ENCODE measurements at places on chromosomes 5 and 9. TPM values are rescaled to one million over a fixed set of nuclear protein-coding genes. Genes with fewer than 3 reads are reported as not detected.

GRCh38 chr5:82785456-82785855, 291.7 kb downstream of the TMEM167A start:
- H3K36me3 ChIP-seq: no peaks in the 10 kb centered on the region
- no peak for DNase-seq
- H3K27me3 ChIP-seq: no peaks in the 10 kb centered on the region
- H3K27ac ChIP-seq: no peak overlapping the region
- no peak overlapping the region for H3K4me3 ChIP-seq

DNA sequence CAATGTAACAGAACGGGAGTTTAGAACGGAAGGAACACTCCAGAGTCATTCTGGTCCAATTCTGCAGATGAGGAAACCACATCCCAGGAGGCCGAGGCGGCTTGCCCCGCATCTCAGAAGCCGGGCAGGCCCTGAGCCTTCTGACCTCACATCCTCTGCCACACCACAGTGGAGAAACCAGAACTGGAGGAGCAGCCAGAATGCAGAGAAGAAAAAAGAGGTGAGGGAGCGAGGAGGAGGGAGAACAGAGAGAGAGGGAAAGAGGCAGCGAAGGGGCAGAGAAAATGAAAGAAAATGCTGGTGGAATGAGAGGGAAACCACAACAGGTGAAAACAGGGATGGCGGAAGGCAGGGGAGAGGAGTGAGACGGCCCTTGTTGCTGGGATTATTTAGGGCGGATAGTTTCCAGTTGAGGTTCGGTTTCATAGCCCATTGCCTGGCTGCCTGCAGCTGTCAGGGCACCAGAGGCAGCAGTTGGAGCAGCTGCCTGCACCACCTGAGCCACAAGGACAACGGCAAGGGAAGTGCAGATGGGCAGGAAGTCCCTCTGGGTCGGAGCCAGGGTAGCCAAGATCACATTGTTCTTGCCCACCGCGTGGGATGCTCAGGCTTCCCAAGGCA, at the start of gene HMHB1:
Gene HMHB1, plus strand, starts transcription at position 77 of the 621 bp plus-strand sequence.
- peak within 1 kb of the TSS; percentile 8 for H3K4me3 ChIP-seq
- no peak within 1 kb of the TSS for H3K27ac ChIP-seq
- no peak for DNase-seq
- no peaks in the 10 kb centered on the region for H3K27me3 ChIP-seq
- H3K4me1 ChIP-seq: peaks cover 5% of the 10 kb centered on the region
- no peaks in the 10 kb centered on the region for H3K36me3 ChIP-seq

DNA sequence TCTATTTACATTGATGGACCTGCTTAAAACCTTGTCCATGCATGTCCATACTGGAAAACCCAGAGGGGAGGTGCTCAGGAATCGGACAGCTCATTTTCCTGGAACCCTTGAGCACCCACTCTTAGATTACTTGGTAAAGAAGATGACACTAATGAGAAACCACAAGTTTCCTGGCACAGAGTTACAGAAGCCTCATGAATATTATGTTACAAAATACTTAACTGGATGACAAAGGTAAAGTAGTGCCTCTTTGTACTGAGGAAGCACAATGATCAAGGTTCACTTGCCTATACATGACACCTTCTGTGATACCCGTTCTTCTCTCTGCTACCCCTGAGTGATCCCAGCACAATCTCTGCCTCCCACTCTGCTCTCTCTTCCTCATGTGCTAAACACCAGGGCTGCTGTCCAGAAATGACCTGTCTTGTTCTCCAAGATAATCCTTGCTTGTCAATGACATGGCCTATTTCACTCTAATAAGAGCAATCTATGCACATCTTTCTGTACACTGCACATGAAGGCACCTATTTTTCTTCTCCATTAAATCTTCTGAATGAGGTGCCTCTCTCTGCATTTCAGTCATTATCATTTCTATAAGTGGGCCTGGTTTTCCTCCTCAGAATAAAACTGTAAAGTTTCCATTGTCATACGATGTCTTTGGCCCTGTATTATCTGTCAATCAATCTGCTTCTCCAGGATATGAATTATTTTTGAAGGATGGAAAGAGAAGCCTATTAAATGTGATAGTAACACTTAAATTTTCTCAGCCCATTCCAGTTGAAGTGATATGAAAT, 684.0 kb upstream of the ACO1 start:
- no peaks in the 10 kb centered on the region for H3K4me1 ChIP-seq
- H3K36me3 ChIP-seq: no peaks in the 10 kb centered on the region
- no peak overlapping the region for H3K27ac ChIP-seq
- no peak for DNase-seq

- H3K4me1 ChIP-seq: peaks cover 18% of the 10 kb centered on the region
- H3K27me3 ChIP-seq: no peaks in the 10 kb centered on the region
- no peak for DNase-seq
- no peak overlapping the region for H3K27ac ChIP-seq
- H3K4me3 ChIP-seq: no peak overlapping the region
These were observed 1.4 kb upstream of the QSOX2 start for GRCh38 chr9:136246849-136247550.

DNA sequence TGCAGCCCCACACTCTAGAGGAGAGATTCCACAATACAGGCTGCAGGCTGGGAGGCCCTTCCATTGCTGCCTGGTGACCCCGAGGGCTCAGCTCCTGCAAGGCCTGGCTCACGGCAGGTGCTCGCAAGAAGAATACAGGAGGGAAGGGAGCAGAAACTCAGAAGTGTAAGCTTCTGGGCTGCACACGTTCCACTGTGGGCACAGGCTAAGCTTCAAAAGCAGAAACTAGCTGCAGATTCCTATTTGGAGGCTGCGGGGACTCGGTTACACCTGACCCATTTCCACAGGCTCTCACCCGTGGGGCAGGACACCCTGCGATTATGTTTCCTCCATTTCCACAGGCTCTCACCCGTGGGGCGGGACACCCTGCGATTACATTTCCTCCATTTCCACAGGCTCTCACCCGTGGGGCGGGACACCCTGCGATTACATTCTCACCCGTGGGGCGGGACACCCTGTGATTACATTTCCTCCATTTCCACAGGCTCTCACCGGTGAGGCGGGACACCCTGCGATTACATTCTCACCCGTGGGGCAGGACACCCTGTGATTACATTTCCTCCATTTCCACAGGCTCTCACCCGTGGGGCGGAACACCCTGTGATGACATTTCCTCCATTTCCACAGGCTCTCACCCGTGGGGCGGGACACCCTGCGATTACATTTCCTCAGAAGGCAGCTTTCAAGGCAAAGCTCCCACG, 10.3 kb downstream of the LPCAT1 start:
- H3K27ac ChIP-seq: peak overlapping the region; percentile 63
- H3K27me3 ChIP-seq: no peaks in the 10 kb centered on the region
- peaks cover 41% of the 10 kb centered on the region for H3K4me1 ChIP-seq
- no peaks in the 10 kb centered on the region for H3K36me3 ChIP-seq
- no peak overlapping the region for H3K4me3 ChIP-seq
- peak; percentile 83 for DNase-seq

GRCh38 chr9:4603830-4604229, 58.3 kb upstream of the PLPP6 start:
- no peak for DNase-seq
- H3K4me1 ChIP-seq: no peaks in the 10 kb centered on the region
- no peak overlapping the region for H3K27ac ChIP-seq
- H3K27me3 ChIP-seq: no peaks in the 10 kb centered on the region

DNA sequence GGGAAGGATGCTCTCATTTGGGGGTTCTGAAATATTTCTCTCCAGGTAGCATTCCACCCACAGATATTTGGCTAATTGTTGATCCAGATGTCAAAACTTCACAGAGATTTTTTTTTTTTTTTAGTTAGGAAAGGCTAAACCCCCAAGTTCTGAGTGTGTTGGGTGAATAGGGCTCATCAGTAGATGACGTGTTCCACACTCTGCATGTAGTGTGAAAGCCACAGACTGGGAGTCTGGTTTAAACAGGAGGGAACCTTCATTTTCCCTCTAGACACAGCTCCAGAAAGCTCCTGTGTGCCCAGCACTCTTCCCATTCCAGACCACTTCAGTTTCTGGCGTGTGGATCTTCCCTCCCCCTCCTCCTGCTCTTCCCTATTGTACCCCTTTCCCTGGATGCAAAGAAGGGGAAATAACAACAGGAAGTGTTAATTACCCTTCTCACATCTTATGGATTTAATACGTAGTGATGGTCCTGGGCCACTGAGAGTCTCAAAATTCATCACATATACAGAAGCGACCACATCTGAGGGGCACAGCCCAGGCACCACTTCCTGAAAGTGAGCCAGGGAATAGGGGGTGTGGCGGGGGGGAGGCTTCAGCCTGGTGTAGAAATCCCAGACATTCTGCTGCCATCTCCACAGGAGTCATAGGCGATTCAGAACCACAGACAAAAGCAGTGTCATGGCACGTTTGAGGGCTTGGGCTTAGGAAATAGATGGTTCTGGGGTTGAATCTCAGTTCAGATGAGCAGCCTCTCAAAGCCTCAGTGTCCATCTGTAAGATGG, 65.1 kb downstream of the DAP start:
- no peak overlapping the region for H3K4me3 ChIP-seq
- H3K4me1 ChIP-seq: peaks cover 6% of the 10 kb centered on the region

Gene GNA14
- polyA plus RNA-seq: 1.7 TPM
